ENCODE measurements at places on chromosomes 13 and 19. TPM values are rescaled to one million over a fixed set of nuclear protein-coding genes. Genes with fewer than 3 reads are reported as not detected.

GNG7 gene
- 8.2 TPM for total RNA-seq

- DNase-seq: no peak
Measured at GRCh38 chr13:59337070-59337469, 826.7 kb downstream of the DIAPH3 start.

- no peak for DNase-seq
Measured at GRCh38 chr19:13098277-13099072, 4.2 kb downstream of the LYL1 start.

- no peak for DNase-seq
Measured at GRCh38 chr13:42836930-42837690, 55.7 kb downstream of the FAM216B start.

- DNase-seq: no peak
Measured at GRCh38 chr19:53394522-53394973, 401 bp upstream of the ZNF765 start.

KIR2DL4 gene
- total RNA-seq: not detected

DNA sequence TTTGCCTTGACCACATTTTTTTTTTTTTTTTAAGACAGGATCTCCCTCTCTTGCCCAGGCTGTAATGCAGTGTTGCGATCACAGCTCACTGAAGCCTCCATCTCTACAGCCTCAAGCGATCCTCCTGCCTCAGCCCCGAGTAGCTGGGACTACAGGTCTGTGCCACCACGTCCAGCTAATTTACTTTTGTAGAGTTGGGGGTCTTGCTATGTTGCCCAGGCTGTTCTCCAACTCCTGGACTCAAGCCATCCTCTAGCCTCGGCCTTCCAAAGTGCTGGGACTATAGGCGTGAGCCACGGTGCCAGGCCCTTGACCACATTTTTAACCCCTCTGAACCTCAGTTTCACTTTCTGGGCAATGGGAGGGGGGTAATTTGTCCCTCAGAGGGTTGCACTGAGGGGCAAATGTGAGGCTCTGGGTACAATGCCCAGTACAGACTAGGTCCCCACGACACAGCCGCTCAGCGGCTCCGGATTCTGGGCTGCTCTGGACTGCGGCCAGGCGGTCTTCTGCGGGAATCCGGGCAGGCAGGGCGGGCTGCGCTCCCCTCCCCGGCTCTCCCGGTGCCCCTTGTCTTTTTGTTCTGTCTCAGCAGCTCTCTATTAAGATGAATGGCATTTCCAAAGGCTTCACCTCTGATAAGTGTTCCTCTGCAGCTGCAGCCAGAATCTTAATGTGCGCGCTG is 3.8 kb upstream of the ALOX5AP start:
- DNase-seq: peak; percentile 42

METTL21C gene
- not detected for total RNA-seq

DNA sequence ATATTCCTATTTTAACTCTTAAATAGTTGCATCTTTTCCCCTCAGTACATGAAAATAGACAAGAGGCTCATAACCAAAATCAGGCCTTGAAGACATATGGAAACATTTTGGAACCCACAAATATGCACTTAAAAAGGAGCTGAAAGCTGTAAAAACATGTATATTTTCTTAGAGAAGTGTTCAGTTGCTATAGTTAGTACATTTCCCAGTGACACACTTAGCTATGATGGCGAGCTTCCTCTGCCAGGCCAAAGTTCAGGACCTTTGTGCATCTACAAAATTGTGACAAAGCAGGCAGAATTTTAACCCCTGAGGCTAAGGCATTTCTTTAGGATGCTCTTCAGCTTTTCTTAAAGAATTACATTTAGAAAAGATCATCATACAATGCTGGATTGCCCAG is 54.5 kb downstream of the RCBTB2 start:
- DNase-seq: no peak

DNA sequence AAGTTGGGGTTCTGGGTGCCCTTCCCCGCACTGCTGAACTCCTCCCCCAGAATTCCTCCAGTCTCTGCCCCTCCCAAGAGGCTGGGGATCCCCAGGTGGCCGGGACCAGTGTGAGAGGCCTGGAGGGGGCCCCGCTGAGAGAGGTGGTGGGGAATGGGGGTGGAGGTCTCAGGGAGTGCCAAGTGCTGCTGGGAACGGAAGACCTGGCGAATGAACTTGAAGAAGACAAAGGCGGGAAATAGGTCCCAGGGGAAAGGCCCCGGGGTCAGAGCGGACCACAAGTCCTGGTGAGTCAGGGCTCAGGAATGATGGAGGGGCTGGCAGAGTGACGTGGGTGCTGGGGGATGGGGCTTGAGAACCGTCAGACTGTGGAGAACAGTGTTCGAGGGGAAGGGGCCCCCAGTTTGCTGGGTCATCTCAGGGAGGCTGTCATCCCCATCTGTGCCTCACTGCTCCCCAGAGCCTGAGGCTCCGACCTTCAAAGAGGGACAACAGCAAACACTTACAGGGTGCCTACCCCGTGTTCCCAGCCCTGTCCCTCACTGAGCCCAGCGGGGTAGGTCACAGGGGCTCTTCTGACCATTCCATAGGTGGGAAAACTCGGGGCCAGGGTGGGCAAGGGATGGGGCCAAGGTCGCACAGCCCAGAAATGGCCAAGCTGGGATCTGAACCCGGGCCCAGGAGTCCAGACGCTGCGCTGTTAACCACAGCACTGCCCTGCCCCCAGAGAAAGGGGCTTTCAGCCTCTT is 16.0 kb upstream of the SEMA6B start:
- DNase-seq: no peak

DNA sequence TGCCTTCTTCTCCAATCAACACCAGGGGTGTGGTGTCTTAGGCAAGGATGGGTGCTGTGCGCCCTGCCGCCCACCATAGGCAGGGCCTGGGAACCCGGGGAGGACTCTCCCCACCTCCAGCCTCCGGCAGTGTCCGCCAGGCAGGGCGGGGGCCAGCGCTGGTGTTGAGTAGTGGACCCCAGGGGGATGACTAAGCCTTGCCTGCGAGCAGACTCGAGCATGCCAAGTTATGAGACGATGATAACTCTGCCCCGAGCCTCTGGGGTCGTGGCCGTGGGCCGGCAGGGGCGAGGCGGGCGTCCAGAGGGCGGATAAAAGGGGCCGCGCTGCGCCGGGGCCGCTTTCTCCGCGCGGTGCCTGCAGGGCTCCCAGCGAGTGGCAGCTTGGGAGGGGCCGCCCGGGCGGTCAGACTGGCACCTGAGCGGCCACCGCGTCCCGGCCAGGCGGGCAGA is at the start of gene MEDAG:
Gene MEDAG, plus strand, starts transcription at position 340 of the 452 bp plus-strand sequence. CDS start 245 bp downstream, outside the sequence.
- DNase-seq: no peak

DNA sequence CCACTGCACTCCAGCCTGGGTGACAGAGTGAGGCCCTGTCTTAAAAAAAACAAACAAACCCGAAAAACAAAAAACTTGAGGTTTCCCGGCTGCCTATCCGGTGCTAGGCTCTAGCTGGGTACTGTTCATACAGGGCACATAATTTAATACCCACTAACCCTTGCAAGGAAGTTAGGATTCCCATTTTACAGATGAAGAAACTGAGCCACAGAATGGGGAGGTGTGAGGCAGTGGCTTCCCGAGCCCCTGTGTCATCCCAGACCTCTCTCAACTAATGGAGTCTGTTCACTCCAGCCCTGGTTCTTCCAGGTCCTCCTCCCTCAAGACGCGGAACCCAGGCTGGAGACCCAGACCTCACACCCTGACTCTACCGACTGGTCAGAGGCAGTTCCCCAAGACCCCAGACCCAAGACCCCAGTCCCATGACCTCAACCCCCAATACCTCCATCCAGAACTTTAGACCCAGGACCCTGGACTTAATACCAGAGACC is 576 bp downstream of the APBA3 start:
- no peak for DNase-seq

DNA sequence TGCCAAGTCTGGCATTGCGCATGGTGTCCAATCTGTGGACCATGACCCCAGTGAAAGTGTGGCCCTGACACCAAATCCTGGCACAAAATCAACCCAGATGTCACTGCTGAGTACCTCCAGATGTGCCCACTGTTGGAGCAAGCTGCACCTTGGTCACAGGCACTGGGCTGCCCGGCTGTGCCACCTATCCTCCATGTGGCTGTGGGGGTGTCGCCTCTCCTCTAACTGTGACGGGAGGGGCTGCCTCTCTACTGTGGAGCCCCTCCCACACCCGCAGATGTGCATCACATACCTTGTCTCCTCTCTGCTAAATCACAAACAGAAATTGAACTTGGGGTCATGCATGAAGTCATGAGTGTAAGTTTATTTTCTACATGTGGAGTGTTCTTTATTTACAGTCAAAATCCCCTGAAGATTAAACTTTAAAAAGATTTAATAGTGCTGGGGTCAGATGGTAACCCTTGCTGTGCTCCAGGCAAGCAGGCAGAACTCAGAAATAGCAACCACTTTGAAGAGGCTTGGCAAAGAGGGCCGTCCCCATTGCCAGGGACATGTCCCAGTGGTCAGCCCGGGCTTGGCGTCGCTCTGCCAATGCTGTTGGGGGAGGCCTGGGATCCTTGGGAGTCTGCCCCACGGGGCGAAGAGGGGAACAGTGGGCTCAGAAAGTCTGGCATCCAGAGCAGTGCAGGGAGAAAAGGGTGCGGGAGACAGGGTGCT is 46.4 kb upstream of the ZNF536 start:
- DNase-seq: no peak

GRCh38 chr13:87107651-87108050 is 563.5 kb upstream of the SLITRK5 start:
- DNase-seq: no peak

GRCh38 chr13:39039041-39039440 is 785 bp downstream of the NHLRC3 start:
- no peak for DNase-seq

GRCh38 chr13:110396913-110397381 is 89.9 kb downstream of the COL4A2 start:
- no peak for DNase-seq

TMEM272 gene
- 2.9 TPM for total RNA-seq

- no peak for DNase-seq
Measured at GRCh38 chr19:46192992-46193650, 36.4 kb upstream of the IGFL1 start.

AP1M2 gene
- total RNA-seq: 25.9 TPM
